ENCODE measurements at places on chromosomes 7 and 10.

- DNase-seq, result no peak
These were observed 84.0 kb downstream of the ORC5 start for GRCh38 chr7:104123786-104124185.

DNA sequence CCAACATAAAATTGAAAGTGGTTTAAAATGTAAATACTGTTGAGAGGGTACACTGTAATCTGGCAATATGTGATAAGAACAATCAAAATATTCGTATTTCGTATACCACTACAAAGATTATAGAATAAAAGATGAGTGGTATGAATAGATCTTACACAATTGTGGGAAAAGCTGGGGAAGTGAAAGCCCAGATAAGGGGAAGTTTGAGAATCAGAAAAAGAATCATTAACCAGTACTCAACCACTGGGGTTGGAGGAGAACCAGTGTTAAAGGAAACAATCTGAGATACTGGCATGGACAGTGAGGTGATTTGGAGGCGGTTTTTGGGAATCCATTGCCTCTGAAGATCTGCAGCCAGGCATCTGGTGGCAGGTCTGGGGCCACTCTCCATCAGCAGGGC, 59.7 kb upstream of the CDK14 start:
- DNase-seq, result no peak

- DNase-seq, result no peak
These were observed 106.5 kb downstream of the PRLHR start for GRCh38 chr10:118488710-118489497.

- no peak for DNase-seq
These were observed 364.3 kb upstream of the PLXDC2 start for GRCh38 chr10:19451937-19452336.
